Femur (tissue), 1 donor: ENCODE measurements at places on chromosomes 2 and 18.

DNA sequence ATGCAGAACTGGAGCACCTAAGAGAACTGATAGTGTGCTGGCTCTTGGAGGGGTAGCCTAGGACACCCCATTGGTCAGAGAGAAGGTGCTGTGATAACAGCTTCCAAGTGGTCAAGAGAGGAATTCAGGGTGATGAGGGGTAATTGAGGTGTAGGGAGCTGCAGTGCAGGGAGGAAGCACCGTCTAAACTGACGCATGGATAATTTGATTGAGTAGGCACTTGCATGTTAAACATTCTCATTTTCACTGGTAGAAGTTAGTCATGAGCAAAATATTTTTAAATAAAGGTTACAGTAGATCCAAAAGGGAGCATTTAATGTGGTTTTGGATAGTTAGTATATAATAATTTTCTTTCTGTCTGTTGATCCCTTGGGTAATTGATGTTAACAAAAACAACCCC, 155.1 kb upstream of the TCF4 start:
- no peak for DNase-seq

- no peak for DNase-seq
These were observed 11.1 kb upstream of the KCMF1 start for GRCh38 chr2:84959566-84960506.

GRCh38 chr2:213246497-213247281, 37.6 kb upstream of the SPAG16 start:
- DNase-seq, result peak; percentile 17

- DNase-seq, result no peak
These were observed 28.1 kb upstream of the HTR2B start for GRCh38 chr2:231152800-231153557.

GRCh38 chr18:48203961-48204666, 205.1 kb downstream of the ZBTB7C start:
- DNase-seq, result no peak

- no peak for DNase-seq
These were observed 45.1 kb downstream of the RPL31 start for GRCh38 chr2:101047075-101047766.

DNA sequence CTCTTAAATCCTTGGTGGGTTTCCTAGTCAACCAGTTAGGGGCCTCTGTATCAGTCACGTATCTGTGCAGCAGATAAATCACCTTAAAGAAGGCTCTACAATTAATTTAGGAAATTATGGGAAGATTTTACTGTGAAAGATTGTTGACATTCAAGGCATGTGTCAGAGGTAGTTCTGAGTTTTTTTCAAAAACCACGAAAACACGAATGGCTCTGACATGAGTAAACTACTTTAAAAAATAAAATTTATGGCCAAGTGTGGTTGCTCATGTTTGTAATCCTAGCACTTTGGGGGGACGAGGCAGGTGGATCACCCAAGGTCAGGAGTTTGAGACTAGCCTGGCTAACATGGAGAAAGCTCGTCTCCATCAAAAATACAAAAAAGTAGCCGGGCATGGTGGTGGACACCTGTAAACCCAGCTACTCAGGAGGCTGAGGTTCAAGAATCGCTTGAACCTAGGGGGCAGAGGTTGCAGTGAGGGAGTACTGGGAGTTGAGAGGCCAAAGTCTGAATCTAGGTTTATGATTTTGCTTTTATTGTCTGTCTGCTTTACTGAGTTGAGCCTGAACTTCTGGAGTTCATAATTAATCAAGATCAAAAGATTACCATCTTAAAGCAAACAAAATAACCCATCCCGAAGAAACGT, 77.1 kb downstream of the SPRED2 start:
- no peak for DNase-seq

DNA sequence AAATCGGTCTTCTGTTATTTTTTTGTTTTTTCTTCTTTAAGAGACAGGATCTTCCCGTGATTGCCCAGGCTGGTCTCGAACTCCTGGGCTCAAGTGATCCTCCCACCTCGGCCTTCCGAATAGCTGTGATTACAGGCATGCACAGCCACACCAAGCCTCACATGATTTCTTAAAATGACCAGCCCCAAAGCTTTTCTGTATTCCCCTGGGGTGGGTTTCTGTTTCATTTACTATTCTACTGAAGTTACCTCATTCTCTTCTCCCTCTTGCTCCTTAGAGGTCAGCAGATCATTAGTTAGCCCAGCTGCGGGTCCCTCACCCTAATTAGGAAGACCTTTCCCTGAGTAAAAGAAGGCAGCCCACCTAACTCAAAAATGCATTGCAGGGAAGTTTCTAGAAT, 27.6 kb downstream of the SLC1A4 start:
- no peak for DNase-seq

GRCh38 chr2:237662671-237663093, 35.3 kb downstream of the LRRFIP1 start:
- peak; percentile 95 for DNase-seq

GRCh38 chr18:57624988-57625387, 3.4 kb upstream of the NARS1 start:
- no peak for DNase-seq

DNA sequence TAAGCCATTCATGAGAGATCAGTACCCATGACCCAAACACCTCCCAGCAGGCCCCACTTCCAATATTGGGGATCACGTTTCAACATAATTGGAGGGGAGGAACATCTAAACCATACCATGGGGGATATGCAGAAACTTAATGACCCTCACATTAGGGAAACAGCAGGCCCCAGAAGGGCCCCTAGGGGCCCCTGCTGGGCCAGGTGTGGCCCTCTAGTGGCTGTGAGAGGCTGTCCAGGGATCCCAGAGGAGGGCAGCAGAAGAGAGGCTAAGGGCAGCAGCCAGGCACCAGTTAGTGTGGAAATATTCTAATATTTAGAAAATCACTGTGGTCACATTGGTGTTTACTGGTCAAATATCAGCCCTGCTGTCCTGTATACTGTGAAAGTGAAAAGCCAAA, 49.3 kb upstream of the ANKRD44 start:
- no peak for DNase-seq

- no peak for DNase-seq
These were observed 7.7 kb upstream of the SLC35F6 start for GRCh38 chr2:26756337-26756736.

DNA sequence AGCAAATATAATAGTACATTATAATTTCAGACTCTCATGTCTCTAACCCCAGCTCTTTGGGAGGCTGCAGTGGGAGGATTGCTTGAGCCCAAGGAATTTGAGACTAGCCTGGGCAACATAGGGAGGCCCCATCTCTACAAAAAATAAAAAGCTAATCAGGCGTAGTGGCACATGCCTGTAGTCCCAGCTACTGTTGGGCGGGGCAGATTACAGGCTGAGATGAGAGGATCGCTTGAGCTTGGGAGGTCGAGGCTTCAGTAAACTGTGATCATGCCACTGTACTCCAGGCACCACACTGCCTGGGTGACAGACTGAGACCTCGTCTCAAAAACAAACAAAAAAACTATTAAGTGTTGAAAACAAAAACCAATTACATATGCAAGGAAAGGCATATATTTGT, 123.0 kb upstream of the MYO3B start:
- no peak for DNase-seq

GRCh38 chr2:102052365-102052764, 60.6 kb downstream of the IL1R2 start:
- no peak for DNase-seq

- no peak for DNase-seq
These were observed 42.5 kb downstream of the GPC1 start for GRCh38 chr2:240477916-240478315.

GRCh38 chr18:506264-506663, 5.8 kb upstream of the COLEC12 start:
- no peak for DNase-seq

DNA sequence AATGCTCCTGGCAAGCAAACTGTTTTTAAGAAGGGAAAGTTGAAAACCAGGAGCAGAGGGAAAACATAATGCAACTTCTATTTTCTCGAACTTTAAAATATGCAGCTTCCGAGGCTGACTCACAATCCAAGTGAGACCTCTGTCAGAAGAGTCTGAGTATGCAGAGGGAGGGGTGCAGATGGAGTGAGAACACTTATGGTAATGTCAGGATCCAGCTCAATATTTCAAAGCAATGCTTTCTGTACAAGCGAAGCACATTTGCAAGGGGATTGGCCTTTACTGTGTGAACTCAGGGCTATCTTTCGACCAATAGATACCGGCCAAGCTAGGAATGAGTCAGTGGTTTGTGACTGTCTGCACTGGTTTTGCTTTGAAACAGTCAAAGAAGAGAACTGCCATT, 242.7 kb downstream of the CNTNAP5 start:
- DNase-seq, result no peak

- no peak for DNase-seq
These were observed 262.4 kb upstream of the CHST9 start for GRCh38 chr18:27447451-27447881.

GRCh38 chr2:191748528-191749180, 70.7 kb downstream of the NABP1 start:
- no peak for DNase-seq

DNA sequence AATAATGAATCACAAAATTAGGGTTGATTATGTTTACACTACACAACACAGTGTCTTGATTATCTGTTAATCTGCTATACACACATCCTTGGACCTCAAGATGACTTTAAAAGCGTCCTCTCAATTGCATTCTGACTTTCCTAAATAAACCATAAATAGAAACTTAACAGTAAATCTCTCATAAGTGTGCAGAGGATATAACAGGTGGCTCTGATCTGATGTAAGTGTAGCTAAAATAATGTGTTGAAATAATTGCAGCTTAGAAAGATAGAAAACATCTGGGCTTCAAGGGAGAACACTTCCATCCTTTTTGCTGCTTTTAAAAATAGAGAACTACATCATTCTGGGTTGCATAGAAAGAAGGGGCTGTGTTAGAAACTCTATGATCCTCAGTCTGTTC, 78.4 kb upstream of the EFEMP1 start:
- DNase-seq, result no peak

- DNase-seq, result no peak
These were observed 388.7 kb upstream of the NRP2 start for GRCh38 chr2:205293559-205293958.

- no peak for DNase-seq
These were observed 243.4 kb downstream of the LDLRAD4 start for GRCh38 chr18:13461936-13462335.

DNA sequence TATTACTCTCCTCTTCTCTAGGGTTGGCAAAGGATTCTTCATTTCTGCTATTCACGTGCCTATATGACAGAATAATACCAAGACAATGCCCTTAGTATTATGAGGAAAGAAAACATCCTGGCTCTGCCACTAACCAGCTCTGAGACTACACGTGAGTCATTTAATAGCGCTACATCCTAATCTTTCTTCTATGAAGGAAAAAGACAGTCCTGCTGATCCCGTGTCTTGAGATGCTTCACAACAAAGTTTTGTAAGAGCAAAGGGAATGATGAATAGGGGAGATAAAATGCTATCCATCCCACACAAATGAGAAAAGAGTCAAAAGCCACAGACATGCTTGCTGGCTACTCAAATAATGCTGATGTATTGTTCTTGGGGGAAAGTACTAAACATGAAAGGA, 152.8 kb downstream of the PID1 start:
- no peak for DNase-seq

- DNase-seq, result no peak
These were observed 73.9 kb downstream of the PIAS2 start for GRCh38 chr18:46843372-46843771.

DNA sequence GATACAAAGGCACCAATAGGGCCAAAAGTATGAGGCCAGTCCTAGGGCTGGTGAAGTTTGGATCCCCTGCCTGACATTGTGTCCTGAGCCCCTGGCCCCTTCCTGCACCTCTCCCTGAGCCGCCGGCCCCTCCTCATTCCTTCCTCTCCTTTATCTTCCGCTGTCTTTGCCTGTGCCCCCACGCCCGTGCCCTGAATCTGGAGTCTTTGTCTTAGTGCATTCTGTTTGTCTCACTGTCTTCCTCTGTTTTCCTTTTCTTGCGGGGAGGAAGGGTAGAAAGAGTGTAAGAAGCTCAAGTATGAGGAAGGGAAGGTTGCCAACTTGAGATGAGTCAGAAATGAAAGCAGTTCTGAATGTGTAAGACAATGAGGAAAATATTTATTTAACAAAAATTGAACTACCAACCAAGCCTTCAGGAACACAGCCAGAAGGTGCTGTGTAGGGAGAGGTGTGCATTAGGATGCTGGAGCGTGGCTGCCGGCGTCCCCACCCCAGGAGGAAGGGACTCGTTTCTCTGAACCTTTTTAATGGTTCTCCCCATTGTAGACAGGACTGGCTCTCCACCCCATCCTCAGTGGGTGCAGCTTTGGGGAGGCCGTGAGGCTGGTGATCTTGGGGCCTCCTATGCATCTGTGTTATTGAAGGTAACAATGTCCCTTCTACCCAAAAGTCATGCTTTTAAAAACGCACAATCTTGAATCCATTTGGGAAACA, 133.1 kb downstream of the NEDD4L start:
- DNase-seq, result no peak

DNA sequence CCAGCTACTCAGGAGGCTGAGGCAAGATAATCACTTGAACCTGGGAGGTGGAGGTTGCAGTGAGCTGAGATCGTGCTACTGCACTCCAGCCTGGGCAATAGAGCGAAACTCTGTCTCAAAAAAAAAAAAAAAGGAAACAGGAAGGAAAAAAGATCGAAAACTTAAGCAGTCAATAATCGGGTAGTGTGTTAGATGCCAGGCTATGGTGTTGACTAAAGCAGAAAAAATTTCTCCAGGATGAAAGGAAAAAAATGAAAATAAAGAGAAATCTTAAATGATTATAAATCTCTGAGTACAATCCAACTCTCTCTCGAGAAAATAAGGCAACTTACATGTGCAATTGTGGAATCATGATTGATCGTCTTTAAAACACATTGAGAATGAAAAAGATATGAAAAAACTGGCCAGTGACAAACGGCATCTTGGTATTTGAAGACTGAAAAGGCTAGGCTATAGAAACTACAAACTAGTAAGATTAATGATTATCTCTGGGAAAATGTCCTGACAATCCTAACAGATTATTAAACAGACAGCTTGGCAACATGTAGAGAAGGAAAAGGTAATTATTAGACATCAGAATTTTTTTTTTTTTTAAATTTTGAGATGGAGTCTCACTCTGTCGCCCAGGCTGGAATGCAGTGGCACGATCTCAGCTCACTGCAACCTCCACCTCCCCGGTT, 16.3 kb upstream of the EPHA4 start:
- DNase-seq, result no peak

DNA sequence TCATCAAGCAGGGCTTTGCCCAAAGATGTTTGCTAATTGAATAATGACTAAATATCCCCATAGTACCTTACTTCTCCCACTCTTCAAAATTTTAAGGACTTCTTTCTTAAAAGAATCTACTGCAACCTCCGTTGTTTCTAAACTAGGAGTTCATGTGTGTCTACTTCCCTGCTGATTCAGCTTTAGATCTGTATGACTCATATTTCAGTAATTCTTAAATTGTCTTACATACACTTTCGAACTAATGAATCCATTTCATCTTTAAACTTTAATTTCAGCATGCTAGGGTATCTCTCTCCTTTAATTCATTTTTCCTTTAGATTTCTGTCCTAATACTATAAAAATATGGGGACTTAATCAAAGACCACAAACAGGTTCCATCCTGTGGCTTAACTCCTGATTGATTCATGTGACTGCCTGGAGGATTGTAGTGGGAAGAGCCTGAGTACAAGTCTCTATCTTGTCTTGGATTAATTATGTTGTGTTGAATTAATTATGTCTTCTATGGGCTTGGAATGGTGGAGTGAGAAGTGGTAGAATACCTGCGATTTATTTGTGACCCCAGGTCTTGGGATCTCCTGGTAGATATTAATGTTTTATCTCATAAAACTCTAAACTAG, 24.9 kb upstream of the COL5A2 start:
- no peak for DNase-seq
